ENCODE measurements at places on chromosomes 5 and 9. TPM values are rescaled to one million over a fixed set of nuclear protein-coding genes. Genes with fewer than 3 reads are reported as not detected.
A peak's percentile ranks its signal among the peaks of the same experiment; 100 is the strongest.

CCL28 gene
- 4.0 TPM for total RNA-seq

MED10 gene
- total RNA-seq = 28.5 TPM

FLT4 gene
- 18.0 TPM for total RNA-seq

DNA sequence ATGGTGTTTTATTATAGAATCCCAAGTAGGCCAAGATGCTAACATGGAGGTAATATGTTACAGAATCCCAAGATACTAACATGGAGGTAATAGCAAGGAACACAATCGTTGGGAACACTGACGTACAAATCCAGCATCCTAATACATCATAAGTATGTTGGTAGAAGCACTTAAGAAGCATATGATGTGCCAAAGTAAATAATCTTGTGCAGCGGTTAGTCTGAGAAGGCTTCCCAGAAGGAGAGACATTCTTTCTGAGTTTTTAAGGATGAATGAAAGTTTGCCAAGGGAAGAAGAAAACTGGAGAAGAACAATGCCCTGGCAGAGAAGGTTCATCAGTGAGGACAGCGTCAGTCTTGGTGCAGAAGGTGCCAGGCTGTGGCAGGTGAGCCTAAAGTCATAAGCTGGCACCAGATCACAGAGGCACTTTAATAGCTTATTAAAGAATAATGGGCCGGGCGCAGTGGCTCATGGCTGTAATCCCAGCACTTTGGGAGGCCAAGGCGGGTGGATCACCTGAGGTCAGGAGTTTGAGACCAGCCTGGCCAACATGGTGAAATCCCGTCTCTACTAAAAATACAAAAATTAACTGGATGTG is 294.5 kb upstream of the PIK3R1 start:
- DNase-seq = no peak

- DNase-seq = peak; percentile 86
Measured at GRCh38 chr5:179732918-179733771, 523 bp downstream of the MAML1 start.

DNA sequence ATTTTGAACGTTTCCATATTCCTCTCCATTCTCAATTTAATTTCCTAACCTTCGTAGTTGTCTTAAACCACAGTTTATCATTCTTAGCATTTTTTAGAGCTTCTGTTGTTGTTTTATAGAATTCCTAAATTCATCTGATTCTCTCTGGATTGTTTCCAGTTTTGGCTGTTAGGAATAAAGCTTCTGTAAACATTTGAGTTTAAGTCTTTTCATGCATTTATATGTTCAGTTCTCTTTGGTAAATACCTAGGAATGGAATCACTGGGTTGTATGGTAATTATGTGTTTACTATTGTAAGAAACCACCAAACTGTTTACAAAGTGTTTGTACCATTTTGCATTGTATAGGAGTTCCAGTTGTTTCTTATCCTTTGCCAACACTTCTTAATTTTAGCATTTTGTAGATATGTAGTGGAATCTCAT is 29.7 kb downstream of the GPR21 start:
- DNase-seq = no peak

- DNase-seq = no peak
Measured at GRCh38 chr9:71127301-71127700, 5.9 kb upstream of the TRPM3 start.

DNA sequence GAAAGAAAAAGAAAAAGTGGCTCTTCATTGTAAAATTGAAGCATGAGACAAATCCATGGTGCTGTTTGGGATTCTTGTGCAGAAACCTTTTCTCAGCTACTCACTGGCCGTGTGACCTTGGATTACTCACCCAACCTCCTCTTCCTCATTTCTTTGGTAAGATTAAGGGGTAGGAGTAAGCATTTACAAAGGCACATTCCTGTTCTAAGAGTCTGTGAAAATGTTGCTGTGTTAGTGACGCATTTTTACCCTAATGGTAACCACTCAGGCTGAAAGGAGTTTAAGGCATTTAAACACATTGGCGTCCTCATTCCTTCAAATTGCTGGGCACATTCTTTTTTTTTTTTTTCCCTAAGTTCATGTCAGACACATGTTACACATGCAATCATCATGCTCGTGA is 4.3 kb downstream of the RAI14 start:
- DNase-seq = no peak

- DNase-seq = no peak
Measured at GRCh38 chr5:113480243-113480642, 8.0 kb downstream of the MCC start.

DNA sequence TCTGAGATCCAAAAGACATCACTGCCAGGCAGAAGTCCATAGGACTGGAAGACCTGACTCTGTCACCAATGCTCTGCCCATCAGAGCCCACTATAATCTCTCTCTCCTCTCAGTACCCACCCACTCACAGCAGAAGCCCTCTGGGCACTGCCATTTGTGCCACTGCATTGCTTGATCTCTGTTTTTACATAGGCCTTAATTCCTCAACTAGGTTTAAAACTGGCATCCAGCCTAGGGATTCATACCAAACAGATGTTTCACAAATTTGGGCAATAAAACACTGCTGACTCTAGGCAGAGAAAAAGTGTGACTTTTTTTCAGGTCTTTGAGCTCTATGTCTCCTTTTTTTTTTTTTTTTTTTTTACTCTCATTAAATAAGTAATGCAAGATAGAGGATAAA is 91.1 kb upstream of the RANBP3L start:
- no peak for DNase-seq

- DNase-seq = no peak
Measured at GRCh38 chr9:137053944-137054931, at the start of gene ENTPD2. TSS of gene ENTPD2 (minus strand) at chr9:137054061. CDS start at chr9:137053997, 64 bp downstream.

DNA sequence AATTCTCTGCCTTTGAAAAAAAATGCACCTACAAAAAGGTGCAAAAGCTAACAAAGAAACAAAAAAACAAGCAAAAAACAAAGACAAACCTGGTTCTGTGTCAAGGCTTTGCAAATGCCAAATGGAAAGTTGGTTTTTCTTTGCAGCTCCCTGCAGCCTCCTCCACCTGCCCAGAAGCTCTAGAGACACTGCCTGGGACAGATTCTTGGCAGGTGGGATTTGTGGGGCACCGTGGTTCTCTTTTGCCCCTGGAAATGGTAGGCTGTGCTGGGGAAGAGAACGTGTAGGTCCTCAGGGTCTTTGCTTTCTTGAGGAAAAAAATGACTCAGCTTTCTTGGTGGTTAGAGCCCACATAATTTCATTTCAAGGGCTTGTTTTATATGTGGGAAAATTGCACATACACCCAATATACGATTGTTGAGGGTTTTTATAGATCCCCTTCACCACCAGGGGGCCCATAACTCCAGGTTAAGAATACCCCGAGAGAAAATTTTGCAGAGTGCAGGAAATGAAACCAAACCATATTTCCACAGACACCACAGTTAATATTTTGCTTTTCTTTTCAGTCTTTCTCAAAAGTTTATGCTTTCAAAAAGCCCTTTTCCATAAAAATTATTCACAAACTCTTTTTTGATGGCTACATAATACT is 58.7 kb downstream of the NXNL2 start:
- no peak for DNase-seq

- no peak for DNase-seq
Measured at GRCh38 chr5:92378966-92379611, 996.0 kb upstream of the ARRDC3 start.

GRCh38 chr5:1524799-1525623 is 1.3 kb upstream of the LPCAT1 start:
- DNase-seq = peak; percentile 79

DNA sequence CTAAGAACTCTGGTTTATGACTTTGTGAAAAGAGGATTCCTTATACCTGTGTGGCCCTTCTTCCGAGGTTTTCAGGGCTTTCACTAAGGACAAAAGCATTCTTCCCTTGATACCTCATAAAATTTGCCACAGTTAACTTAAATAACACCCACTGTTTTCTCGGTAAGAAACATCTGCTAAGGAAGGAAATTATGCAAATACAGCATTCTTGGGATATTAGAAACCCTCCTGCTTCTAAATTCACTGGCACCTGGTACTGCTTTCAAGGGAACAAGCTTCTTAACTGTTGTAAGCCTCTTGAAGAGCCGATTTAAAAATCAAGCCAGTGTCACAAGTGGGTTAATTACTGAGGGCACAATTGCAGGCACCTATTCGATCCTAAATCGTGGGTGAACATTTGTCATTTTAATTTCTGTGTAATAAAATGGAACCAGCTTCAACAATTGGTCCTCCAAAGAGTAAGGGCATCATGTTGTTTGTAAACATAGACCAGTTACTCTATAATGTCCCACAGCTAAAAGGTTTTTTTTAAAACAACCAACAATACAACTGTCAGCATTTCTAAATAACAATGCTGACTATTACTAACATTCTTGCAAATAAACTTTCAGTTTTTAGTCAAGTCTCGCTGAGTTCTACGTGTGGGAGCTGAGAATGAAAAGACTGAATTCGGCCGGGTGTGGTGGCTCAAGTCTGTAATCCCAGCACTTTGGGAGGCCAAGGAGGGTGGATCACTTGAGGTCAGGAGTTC is 26.6 kb downstream of the AK3 start:
- no peak for DNase-seq

DNA sequence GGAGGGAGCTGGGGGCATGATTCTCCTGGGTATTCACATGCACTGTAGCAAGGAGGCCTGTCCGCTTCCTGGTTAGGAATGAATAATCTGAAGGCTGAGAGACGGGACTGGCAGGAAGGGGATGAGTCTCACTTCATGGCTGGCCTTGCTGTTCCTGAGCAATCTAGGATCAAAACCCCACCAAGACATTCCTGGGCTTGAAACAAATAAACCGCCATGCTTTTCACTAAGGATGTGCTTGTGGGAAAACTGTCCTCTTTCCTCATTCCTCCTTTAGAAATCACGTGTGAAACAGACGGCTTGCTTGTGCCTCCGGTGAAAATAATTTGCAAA is 132.8 kb downstream of the MACROH2A1 start:
- DNase-seq = no peak

DNA sequence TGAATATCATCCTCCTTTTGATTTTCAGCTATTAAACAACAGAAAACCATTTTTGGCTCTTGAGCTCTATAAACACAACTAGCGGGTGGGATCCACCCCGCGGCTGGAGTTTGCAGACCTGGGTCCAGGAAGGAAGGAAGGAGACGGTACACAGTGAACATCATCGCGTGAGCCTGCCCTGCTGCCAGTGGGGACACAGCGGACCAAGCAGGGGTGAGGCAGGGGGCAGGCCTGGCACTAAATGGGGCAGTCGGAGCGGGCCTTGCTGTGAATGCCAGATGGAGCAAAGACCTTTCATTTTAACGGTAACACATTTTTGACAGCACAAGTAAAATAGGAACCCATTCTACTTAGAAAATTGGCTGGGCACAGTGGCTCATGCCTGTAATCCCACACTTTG is 14.4 kb downstream of the TSPAN17 start:
- peak; percentile 72 for DNase-seq

All from posterior vena cava (tissue), 2 donors.